Caudate nucleus (tissue), 63 donors: ENCODE measurements at places on chromosomes 4 and X.

- DNase-seq = no peak
Measured at GRCh38 chr4:39802005-39802404, 104.1 kb downstream of the UBE2K start.

DNA sequence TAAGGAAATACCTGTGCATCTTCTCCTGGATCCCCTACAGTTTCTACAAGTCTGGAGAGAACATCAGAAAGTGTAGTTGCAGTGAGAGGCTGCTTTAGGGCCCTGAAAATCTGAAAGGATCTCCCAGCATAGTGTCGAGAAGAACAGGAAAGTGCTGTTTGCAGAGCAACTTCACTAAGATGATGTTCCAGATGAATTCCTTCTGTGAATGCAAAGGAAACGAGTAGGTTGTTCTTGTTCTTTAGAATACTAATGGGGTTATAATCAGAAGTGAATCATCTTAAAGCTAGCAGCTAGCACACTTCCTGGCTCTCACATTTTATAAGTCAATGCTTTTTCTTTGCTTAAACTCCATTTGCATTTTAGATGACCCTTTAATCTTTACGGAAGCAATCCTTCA, 53.7 kb downstream of the ZAR1 start:
- DNase-seq = no peak

GRCh38 chrX:141652286-141652685, 46.3 kb downstream of the SPANXD start:
- no peak for DNase-seq

DNA sequence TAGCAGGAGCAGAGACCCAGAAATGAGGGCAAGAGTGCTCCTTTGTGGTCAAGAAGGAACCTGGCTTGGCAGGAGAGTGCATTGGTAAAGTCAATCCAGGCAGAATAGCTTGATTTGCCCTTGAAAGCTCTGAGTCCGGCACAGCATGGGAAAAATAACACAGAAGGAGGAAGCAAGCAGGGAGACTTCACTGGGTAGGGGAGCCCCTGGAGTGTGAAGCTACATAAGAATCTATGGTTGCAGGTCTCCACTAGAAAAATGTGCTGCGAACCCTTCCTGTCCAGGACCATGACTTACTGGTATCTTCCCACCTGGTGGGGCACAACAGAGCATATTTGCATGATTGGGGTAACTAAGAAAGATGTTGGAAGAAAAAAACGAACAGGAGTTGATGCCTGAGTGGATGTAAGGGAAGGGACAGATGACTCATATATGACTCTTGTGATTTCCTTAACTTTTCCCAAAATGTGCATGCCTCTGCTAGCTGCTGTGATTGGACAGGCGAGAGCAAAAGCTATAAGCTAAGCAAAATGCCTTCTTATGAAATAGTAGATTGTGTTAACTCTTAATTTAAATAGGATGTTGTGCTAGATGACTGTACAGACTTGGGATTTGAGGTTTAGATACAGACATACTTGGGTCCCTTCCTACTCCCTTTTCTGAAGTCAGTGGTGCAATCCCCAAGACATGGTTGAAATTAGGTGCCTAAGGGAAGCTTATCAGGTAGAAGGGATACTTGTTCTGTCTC, 3.3 kb downstream of the IL13RA1 start:
- no peak for DNase-seq

- DNase-seq = no peak
Measured at GRCh38 chr4:28388471-28388870, 1527.8 kb downstream of the STIM2 start.

- no peak for DNase-seq
Measured at GRCh38 chr4:64584125-64584524, 174.9 kb upstream of the TECRL start.

DNA sequence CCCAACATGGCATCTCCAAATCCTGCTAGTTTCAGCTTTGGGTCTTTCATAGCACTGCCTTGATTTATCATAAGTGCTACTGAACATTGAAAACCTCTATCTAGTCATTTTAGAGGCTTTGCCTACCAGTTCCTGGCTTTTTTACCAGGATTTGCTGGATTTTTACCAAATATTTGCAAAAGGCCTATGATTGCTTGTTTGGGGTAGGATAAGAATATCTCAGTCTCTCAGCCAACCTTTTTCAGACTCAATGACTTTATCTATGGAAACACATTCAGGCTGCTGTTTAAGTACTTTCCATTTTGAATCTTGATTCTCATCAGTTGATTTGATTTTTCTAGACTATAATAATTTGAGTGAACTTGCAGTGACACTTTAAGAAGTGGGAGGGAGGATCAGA, 80.1 kb downstream of the NPFFR2 start:
- no peak for DNase-seq

GRCh38 chr4:61427818-61428495, 227.8 kb downstream of the ADGRL3 start:
- DNase-seq = no peak

DNA sequence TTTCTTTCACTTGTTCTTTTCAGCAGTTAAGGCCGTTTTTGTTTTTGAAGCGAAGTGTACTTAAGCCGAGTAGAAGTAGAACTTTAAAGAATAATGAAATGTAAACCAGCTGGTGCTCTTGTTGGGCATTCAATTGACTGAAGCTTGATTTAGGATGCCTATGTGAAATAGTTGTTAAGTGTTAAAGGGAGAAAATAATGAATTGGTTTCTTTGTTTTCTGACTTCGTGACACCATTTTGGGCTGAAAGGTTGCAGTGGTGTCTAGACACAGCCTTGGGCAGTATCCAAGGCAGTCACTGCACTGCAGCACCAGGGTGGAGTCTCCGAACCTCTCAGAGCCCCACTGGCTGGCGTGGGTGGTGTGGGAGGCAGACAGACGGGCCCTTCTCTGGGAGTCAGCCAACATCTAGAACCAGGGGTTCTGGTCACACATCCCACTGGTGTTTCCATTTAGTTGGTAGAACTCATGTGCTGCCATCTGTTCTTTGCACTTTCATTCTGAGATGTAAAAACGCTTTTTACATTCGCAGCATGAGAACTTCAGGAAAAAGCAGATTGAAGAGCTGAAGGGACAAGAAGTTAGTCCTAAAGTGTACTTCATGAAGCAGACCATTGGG, 3.5 kb downstream of the UCHL1 start:
- DNase-seq = no peak

DNA sequence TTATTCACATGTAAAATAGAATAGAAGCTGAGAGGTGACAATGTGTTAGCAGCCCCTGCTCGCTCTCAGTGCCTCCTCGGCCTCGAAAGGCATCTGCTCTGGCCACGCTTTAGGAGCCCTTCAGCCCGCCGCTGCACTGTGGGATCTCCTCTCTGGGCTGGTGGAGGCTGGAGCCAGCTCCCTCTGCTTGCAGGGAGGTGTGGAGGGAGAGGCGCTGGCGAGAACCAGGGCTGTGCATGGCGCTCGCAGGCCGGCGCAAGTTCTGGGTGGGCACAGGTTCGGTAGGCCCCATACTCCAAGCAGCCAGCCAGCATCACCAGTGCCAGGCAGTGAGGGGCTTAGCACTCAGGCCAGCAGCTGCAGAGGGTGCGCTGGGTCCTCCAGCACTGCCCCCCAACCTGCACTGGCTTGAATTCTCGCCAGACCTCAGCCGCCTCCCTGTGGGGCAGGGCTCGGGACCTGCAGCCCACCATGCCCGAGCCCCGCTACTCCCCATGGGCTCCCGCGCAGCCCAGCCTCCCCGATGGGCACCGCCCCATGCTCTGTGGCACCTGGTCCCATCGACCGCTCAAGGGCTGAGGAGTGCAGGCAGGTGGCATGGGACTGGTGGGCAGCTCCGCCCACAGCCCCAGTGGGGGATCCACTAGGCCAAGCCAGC, 1346.7 kb upstream of the IGFBP7 start:
- no peak for DNase-seq

- DNase-seq = no peak
Measured at GRCh38 chr4:1183985-1184773, 11.8 kb upstream of the SPON2 start.

DNA sequence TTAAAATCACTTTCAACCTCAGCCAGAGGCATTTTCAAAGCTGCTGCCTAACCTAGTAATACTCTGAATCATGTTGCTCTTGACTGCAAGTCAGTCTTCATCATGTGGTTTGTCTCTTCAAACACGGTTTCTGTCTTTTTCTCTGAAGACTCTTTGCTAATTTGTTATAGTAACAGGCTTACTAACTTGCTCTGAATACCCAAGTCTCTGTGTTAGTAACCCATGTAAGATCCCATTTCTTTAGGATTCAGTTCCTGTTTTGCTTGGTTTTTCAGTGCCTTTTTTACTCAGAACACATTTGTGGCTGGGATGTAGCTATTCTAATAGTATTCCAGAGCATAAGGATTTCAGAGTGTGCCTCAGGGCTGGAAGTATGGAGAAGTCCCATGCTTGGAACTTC, 1450.6 kb upstream of the IGFBP7 start:
- DNase-seq = no peak
